Panc1 (cell line): ENCODE measurements at places on chromosomes 13 and 19.

GRCh38 chr19:10510301-10510802 is 6.9 kb downstream of the S1PR5 start:
- no peak for DNase-seq

DNA sequence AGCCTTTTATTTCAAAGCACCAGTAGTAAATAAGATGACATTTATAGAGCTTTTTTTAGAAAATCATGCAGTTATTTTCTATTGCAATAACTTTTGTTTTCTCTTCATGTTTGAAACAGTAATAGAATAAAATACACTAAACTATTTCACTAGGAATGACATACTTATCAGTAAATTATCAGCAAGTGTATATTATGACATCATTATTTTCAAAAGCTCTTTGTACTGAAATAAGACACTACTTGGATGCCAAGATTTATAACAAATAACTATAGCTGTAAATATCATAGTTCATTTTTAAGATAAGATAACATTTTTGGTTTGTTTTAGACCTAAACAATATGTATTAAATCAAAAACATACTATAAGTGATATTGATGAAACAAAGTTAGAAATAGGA is 56.8 kb downstream of the STOML3 start:
- DNase-seq: no peak

GRCh38 chr19:38678891-38679494 is 31.5 kb downstream of the ACTN4 start:
- no peak for DNase-seq

GRCh38 chr19:18419699-18420460 is 682 bp downstream of the SSBP4 start:
- DNase-seq: no peak

GRCh38 chr13:46032341-46032740 is 20.2 kb downstream of the ZC3H13 start:
- no peak for DNase-seq

GRCh38 chr13:100544866-100545683 is 43.5 kb downstream of the GGACT start:
- no peak for DNase-seq

DNA sequence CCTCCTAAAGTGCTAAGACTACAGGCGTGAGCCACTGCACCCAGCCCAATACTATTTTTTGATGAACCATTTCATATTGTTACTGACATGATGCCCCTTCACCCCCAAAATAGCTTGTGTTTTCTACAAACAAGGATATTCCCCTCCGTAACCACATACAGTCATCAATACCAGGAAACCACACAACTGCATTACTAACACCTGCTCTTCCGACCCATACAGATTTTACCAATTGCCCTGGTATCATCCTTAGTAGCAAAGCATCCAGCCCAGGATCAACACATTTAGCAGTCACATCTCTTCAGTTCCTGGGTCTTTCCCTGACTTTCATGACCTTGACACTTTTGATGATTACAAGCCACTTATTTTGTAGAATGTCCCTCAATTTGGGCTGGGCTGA is 33.6 kb downstream of the KCTD15 start:
- no peak for DNase-seq

- no peak for DNase-seq
Observed at GRCh38 chr19:883661-884211, 9.3 kb downstream of the MED16 start.

GRCh38 chr13:111282997-111283396 is 37.4 kb upstream of the TEX29 start:
- DNase-seq: no peak

DNA sequence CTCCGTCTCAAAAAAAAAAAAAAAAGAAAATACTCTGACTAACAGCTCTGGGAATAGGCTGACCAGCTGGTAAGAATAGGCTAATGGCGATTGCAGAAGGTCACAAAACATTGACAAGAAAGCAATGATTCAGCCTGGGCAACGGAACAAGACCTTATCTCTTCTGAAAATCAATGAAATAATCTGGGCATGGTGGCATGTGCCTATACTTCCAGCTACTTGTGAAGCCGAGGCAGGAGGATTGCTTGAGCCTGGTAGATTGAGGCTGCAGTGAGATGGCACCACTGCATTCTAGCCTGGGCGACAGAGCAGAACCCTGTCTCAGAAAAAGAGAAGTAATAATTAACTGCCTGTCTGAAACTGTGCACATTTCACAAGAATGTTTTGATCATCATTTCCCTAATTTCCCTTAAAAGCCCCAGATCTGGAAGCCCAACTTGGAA is 18.8 kb upstream of the MTRF1 start:
- no peak for DNase-seq

DNA sequence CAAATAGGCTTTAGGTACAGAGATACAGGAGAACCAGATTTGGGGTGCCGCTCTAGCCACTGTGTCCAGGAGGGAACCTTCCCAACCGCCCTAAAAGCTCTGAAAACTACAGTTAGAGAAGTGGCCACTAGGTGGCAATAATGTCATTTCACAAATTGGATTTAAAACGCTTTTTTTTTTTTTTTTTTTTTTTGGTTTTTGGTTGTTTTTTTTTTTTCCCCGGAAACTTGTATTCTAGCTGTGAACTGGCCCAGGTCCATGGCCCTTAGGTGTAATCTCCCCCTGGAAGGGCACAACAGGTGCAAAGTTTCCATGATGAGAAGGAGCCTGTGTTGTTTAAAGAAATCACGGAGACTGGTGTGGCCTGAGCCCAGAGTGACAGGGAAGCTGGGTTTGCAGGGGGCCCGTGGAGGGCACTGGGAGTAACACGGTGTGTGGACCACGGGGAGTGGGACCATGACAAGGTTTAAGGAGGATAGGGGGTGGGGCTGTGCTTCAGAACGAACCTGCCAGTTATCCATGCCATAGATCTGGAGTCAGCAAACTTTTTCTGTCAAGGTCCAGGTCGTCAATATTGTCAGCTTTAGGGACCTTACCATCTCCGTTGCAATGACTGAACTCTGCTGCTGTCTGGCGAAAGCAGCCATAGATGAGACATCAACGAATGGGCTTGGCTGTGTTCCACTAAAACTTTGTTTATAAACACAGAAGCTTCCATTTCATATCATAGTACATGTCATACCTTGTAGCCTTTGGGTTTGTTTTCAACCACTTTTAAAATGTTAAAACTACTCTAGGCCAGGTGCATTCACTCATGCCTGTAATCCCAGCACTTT is 10.1 kb downstream of the OR1I1 start:
- no peak for DNase-seq

GRCh38 chr19:22628401-22628800 is 5.7 kb upstream of the ZNF492 start:
- DNase-seq: no peak

DNA sequence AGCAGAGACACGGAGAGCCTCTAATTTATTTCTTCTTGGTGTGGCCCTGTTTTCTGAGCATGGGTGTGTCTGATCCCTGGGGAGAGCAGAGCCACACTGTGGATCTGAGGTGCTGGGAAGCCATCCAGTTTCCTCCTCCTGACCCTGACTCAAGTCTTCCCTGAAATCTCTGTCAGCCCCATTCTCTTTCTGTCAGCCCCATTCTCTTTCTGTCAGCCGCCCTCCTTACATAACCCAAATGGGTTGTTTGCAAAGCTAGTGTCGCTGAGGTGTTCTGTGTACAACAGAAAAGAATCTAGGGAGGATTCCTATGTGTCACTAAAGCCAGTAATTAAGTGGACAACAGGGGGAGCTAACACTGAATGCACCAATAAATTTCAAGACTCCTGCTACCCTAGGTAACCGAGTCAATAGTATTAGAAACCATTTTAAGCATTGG is 50.2 kb downstream of the LRCH1 start:
- no peak for DNase-seq

- DNase-seq: no peak
Observed at GRCh38 chr13:105406551-105406950, 1128.9 kb downstream of the EFNB2 start.

GRCh38 chr13:90732049-90732448 is 615.4 kb upstream of the MIR17HG start:
- no peak for DNase-seq

- no peak for DNase-seq
Observed at GRCh38 chr19:31639306-31639705, 290.1 kb upstream of the TSHZ3 start.

DNA sequence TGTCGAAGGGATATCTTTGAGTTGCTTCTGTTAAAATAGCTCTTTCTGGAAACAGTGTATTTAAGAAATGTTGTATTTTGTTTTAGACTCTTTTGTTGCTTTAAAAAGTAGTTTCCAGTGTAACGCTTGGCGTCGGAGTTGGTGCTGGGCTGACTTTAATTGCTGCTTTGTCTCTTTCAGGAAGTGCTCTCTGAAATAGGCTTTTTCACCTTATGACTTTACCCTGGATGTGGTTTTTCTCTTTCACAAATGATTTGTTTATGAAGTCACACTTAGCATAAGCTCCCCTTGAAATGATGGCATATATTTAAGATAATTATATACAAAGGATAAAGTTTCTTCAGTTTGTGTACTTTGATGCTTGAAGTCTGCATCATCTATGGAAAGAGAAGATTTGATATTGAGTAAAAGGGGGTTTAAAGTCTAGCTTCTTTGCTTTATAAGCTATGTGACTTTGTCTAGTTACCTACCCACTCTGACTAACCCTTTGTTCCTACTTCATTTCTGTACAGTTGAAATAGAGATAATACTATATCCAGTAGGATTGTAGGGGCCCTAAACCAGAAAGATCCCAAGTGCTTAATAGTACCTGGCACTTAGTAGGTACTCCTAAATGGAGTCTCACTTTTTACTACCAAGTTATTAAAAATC is at the start of gene GPR18:
Gene GPR18, minus strand, starts transcription at position 170 of the 651 bp plus-strand sequence. CDS start 2,507 bp downstream, outside the sequence.
- DNase-seq: no peak

DNA sequence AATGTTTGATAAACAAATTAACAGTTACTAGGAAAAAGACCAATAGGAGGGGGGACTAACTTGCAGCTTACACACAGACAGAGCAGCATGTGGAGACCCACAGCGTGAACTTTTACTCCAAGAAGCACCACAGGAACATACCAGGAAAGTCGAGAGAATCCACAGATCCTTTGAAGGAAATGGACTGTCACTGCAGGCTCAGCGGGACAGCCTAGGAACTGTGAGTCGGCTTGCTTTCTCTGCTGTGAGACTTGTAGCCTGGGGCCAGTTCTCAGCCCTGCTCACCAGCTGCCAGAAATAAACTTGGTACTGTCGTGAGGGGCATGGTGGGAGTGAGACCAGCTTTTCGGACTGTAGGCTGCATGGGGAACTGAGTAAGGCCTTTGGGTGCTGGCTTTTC is 1211.5 kb downstream of the PCDH17 start:
- DNase-seq: no peak

DNA sequence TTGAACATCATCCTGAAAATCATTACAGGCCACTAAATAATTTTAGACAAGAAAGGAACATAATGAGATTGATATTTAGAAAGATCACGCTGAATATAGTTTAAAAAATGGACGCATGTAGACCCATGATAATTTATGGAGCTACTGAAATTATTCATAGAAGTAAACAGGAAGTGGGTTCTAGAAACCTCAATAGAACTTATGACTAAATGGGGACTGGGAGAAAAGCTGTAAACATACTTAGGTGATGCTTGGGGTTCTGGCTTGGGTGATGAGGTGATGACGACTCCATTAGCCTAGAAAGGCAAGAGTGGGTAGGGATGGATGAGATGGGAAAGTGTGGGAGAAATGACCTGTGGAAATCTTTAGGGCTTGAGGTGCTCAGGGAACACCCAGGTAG is 484.0 kb downstream of the MYO16 start:
- DNase-seq: no peak

GRCh38 chr19:6015841-6016545 is 38.1 kb upstream of the RANBP3 start:
- DNase-seq: no peak

DNA sequence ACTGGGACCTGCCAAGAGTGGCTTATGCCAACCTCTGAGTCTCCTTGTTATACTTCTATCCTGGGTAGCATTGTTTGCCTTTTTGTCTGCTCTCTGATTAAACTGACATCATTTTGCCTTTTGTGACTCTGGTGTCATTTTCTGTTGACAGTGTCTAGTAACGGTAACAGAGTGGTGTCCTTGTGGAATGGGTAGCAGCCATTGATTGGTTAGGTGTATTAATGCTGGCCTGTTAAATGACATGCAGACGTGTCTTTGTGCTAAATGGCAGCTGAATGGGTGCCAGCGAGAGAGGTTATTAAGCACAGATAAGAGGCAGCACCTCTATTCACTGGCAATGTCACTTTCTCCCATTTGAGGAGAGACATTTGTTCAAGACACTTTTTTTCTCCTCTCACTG is 1289.4 kb downstream of the PCDH9 start:
- DNase-seq: no peak

- DNase-seq: no peak
Observed at GRCh38 chr13:71830736-71831135, 36.3 kb downstream of the DACH1 start.

DNA sequence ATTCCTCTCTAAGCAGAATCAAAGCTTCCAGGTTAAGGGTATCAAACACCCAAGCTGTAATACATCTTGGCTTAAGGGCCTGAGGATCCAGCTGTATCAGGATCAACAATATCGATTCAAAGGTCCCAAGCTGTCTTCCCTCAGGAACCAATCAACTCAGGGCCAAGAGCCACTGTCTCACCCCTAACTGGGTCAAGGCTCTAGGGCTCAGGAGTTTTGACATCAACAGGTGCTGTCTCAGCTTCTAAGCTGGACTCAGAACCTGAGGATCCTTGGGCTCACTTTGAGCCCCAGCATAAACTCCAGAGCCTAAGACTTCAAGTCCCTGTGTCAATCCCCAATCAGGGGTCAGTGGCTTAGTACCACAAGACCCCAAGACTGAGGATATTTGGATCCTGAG is 917 bp downstream of the FBXW9 start:
- no peak for DNase-seq

DNA sequence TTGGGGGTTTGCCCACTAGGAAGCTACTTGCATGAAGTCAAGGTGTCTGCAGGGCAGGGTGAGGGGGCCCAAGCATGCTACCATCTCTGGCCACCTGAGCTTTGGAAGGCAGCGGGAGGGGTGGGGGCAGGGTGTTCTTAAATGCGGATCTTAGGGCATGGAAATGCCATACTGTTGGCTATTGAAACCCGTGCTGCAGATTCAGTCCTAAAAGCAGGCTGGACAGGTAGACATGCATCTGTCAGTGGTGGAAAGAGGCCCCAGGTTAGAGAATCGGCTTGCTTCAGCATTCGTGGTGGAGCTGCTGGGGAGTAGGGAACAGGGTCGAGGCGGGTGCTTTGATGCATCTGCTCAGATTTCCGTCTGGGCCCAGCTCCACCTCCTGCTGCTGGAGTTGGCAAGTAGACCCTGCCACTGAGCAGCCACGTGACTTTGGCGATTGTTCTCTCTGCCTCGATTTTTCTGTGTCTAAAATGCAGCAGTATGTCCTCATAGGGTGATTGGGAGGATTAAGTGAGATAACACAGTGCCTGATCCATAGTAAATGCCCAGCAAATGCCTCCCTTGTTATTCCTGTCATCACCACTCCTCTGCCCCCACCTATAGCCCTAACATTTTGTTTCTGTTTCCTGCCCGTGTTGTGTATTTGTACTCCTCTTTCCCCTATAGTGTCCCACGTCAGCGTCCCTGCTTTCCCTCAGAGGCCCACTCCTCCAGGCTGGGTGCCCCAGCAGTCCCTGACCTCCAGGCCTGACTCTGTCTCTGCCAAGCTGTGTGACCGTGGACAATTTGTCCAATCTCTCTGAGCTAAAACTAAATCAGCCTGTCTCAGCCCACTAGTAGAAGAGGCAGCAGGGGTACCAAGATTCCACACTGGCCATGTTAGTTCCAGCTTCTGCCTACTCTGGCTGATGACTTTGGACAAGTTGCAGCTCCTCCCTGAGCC is 5.8 kb downstream of the PPP1R37 start:
- DNase-seq: no peak

- DNase-seq: no peak
Observed at GRCh38 chr13:33615436-33615835, 202.5 kb upstream of the RFC3 start.
